ENCODE measurements at places on chromosomes 3 and 15.

- DNase-seq: no peak
Measured at GRCh38 chr3:129662191-129662608, 55.7 kb upstream of the PLXND1 start.

DNA sequence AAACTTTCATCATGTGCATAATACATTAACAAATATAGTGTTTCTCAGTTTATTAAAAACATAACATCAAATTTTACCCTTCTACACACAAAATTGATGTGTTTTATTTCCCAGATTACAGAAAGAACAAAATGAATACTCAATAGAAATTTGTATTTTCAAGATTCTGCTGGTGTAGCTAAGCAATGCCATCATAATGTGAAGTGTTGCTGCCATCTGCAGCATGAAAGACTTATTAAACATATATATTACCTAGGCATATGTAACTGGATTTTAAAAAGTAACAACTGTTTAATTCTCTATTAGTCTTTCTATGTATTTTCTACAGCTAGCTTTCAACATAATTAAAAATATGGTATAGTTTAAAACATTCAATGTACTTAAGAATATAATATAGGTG lies 27.5 kb downstream of the PLSCR5 start:
- no peak for DNase-seq

DNA sequence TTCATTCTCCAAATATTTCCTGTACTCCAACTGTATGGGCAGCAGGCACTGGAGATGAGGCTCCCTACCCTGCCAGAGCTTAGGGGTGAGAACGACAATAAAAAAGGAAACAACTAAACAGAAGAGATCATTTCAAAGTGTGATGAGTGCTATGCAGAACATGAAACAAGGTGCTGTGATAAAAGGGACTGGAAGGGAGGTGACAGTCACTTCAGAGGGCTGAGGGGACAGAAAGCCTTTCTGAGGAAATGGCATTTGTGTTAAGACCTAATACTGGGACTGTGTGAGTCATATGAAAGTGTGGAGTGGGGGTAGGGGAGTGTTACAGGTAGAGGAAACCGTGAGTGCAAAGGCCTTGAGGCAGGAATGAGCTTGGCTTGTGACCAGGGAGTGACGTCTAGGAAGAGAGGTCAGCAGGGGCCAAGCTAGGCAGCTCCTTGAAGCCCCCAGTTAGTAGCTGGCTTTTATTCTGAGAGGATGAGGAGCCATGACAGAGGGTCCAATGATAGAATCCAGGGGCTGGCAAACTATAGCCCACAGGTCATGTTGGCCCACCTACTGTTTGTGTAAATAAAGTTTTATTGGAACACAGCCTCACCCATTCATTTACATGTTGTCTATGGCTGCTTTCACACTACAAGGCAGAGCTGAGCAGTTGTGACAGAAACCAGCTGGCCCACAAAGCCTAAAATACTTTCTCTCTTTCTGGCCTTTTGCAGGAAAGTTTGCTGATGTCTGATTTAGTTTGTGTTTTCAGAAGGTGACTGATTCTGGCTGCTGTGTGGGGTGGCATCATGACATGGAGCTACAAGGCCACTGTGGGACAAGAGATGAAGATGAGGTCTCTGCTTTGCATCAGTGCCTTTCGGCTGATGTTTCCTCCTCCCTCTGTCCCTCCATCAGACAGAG lies 56.6 kb downstream of the LSM3 start:
- DNase-seq: no peak

DNA sequence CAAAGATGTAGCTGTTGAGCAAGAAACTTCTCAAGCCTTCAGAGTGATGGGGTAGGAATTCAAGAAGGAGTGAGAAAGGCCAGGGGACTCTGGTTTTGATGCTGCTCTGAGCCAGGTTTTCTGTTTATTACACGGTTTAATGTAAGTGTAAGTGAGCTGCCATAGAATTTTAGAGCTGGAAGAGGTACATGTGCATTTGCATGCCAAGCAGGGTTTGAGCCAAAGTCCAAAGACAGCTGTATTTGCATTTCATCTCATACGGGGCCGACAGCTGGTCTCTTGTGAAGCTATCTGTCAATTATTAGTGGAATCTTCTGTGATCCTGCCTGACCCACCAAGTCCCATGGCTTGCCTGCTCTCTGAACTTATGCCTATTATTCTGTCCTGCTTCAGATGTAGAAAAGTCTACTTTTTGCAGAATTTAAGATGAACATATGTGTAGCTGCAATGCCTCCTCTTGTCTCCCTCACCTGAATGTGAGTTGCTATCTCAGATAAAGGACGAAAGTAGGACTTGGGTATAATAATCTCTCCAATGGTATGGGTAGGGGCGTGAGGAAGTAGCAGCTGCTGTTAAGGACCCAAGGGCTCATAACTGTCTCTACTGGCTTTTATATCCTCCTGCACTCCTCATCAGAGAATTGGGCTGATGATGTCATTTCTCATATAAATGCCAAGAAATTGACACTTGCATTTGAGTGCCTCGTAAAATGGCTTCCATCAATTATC lies 160.0 kb downstream of the SQOR start:
- no peak for DNase-seq

GRCh38 chr15:60162251-60162967 lies 158.3 kb downstream of the FOXB1 start:
- DNase-seq: no peak

DNA sequence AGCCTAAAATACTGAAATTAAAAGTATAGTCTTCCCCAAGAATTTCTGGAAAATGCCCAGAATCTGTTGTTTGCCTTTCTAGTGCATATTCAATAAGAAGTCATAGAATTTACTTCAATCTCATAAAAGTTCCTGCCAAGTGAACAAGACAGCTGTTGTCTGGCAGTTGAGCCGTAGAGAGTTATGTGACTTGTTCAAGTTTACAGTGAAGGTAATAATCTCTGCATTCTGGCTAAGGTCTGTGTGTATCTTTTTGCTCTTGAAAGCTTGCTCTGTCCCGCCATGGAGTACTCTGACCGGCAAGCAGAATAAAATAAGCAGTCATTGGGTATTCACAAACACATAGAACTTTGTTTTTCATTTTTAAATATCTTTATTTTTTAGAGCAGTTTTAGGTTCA lies 77.8 kb downstream of the GHSR start:
- no peak for DNase-seq

DNA sequence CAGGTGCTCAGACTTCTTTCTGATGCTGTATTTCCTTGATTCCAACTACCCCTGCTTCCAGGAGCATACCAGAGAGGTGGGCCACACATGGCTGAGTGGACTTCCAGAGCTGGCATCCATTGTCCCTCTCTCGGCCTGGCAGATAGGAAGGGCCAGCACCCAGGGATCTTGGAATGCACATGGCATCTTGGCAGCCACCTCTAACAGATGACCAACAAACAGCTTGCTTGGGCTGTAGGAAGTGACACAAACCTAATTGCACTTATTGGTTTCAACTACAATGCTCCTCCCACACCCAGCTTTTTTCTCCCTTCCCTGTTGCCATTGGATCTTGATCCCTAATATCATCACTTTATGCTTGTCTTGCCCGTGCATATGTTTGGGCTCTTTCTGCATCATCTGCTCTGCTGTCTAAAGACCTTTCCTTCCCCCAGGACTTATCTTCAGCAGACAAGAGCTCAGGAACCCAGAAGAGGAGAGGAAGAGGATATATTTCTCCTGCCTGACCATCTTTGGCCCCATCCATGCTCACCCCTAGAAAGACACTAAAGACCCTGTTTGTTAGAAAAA lies 294.6 kb downstream of the NTRK3 start:
- no peak for DNase-seq

GRCh38 chr15:82621970-82622369 lies 25.2 kb downstream of the CPEB1 start:
- DNase-seq: no peak

DNA sequence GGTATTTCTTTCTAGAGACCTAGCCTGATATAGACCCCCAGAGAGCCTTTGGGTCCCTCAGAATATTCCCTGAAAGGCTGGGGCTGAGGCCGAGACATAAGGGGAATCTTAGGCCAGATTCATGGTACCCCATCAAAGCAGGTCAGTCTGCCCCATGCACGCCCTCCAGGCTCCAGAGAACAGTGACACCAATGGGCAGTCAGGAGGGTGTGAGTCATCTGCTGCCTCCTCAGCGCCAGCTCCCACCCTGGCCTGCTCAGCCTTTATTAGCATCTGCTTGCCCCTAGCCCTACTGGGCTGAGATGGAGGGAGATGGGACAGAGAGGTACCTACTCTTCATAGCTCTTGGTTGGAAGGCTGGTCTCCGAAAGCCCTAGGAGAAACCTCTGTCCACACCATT lies 14.3 kb upstream of the CAMKV start:
- no peak for DNase-seq

- no peak for DNase-seq
Measured at GRCh38 chr3:175146258-175146657, 287.1 kb downstream of the NAALADL2 start.

DNA sequence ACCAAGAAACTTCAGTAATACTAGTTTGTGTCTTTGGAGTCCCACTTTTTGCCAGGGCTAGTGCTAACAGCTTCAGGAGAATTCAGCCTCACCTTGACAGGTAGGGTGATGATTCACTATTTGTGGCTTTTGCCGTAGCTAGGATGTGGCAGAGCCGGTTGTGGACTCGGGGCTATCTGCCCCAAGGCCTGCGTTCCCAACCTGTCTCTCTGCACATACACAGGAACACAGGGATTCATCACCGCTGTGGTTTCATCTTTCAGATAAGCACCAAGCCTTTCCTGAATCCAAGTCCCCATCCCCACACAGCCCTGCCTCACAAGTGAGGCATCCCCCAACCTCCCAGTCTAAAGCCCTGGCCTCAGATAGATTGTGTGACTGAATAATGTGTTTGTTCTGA lies 45.2 kb upstream of the POLG start:
- no peak for DNase-seq

GRCh38 chr3:188754267-188754666 lies 417.5 kb upstream of the TPRG1 start:
- no peak for DNase-seq

DNA sequence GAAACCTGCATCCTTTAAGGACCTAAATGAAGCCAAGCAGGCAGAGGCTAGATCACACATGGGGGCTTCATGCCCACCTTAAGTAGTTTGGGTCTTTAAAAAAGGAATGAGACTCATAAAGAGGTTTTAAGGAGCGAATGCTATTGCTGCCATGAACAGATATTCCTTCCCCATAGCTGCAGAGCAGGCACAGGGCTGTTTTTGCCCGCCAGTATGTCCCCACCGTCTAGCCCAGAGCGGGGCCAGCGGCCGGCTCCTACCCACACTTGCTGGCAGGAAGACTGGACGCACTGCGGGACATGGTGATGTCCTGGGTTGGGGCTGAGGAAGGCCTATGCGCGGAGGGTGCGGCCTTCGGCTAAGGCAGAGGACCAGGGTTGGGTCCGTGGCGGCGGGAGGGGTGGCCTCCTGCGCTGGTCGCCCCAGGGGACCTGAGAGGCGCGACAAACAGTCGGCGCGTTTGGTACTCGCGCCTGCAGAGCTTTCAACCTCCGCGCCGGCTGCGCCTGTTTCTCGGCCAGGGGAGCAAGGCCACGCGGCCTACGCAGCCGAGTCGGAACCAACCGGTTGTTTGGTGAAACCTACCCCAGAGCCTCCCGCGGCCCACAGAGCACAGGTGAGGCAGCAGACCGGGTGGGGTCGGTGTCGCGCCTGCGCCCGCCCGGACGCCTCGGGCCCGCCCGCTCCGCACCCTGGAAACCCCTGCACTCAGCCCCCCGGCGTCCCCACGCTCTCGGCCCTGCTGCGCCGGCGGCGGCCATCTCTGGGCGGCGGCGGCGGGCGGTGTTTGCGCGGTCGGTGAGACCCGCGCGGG lies at the start of gene FAIM:
FAIM (plus strand) TSS at position 450 of the 814 bp plus-strand sequence. CDS start 10,956 bp downstream, outside the sequence.
- DNase-seq: peak; percentile 84

GRCh38 chr15:88982946-88983342 lies 69.8 kb upstream of the MFGE8 start:
- no peak for DNase-seq

- no peak for DNase-seq
Measured at GRCh38 chr15:34644061-34644460, 60.6 kb upstream of the GOLGA8B start.

DNA sequence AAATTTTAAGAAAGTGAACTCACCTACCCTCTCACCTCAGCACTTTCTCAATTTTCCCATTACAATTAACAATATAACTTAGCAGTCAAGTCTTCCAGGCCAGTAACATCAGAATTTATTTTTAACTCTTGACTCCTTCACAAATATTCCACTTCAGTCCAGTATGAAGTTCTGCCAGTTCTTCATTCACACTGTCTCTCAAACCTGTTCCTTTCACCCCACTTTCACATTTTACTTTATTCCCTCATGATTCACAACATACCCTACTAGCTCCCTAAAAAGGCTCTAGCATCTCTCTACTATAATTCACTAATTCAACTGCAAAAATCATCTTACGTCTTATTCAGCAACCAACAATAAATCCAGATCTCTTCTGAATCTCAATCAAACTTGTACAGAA lies 3.8 kb downstream of the GSK3B start:
- DNase-seq: no peak

GRCh38 chr3:164095279-164095678 lies 983.0 kb downstream of the SI start:
- no peak for DNase-seq

GRCh38 chr3:178629430-178630178 lies 93.4 kb downstream of the KCNMB2 start:
- DNase-seq: no peak

GRCh38 chr3:118504906-118505305 lies 529.7 kb downstream of the IGSF11 start:
- no peak for DNase-seq

- DNase-seq: no peak
Measured at GRCh38 chr15:45573961-45574629, 13.1 kb upstream of the BLOC1S6 start.

DNA sequence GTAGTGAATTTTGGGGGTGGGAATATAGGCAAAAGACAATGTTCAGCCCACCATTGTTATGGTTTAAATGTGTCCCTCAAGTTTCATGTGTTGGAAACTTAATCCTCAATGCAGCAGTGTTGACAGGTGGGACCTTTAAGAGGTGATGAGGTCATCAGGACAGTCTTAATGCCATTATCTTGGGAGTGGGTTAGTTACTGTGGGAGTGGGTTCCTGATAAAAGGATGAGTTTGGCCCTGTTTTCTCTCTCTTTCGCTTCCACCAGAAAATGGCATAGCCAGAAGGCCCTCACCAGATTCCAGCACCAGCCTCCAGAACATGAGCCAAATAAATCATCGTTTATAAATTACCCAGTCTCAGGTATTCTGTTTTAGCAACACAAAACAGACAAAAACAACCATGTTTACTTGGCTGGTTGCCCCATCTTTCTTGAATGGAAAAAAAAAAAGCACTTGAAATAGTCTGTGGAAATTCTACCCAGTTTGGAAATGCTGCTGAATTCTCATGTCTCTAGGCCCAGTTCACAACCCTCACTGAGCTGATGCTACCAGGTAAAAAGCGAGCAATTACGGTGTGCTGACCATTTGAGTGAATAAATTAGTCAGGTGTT lies 31.0 kb upstream of the MFSD1 start:
- no peak for DNase-seq

DNA sequence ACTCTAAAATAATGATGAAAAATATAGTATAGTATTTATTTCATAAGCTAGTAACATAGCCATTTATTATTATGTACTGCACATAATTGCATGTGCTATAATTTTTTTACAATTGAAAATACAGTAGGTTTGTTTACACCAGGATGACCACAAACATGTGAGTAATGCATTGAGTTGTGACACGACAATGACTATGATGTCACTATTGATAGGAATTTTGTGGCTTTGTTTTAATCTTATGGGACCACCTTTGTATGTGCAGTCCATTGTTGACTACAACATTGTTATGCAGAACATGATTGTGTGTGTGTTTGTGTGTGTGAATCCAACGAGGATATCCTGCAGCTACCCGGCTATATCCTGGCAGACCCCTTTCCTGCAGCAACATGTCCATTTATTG lies 372.2 kb upstream of the MCTP2 start:
- no peak for DNase-seq

- no peak for DNase-seq
Measured at GRCh38 chr15:79659691-79660090, 227.6 kb downstream of the MINAR1 start.

Measured in lower lobe of right lung (tissue), 2 donors.